ENCODE measurements at places on chromosomes 6 and 20.

DNA sequence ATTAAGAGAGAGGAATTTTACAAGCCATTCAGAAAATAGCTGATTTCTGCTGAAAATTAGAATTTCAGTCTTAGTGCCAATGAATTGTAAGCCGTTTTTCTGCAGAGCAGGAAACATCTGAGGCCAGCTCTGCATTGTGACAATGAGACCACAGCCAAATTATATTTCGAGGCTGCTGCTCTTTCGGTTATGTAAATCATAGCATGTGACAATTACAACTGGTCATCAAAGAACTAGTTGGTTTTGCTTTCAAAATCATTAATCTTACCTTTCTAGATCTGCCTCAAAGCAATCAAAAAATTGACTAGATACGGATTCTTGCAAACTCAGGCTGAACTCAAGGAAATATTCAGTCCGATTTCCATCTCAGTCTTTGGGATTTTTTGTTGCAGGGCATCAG is 33.4 kb upstream of the INSM1 start:
- no peak for DNase-seq

DNA sequence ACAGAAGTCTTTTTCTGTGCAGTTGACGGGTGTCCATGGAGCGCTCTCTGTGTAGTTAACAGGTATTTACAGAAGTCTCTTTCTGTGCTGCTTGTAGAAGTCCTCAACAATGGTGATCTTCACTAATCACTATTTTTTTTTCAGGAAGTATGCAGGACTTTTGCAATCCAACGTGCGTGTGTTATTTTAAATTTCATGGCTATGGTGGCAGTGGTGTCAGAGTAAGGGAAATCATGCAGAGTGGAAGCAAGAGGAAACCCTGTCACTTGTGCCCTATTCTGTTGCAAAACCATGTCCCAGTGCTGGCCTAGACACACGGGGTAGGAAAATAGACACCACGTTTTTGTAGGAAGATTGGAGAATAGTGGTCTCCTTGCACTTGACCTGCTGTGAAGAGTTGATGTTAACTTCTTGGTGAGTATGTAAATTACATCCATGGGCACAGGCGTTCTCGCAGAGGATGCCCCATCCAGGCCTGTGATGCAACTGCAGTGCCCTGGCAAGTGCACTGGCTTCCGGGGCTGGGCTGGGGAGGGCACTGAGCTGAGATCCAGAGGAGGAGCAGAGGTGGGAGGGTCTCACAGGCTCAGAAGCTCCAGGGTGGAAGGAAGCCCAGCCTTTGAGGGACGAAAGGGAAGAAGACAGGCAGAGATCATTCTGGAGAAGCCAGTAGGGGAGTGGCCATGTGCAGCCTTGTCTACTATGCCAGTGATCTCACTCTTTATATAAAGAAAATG is 146.5 kb downstream of the SYCP2 start:
- DNase-seq: no peak

DNA sequence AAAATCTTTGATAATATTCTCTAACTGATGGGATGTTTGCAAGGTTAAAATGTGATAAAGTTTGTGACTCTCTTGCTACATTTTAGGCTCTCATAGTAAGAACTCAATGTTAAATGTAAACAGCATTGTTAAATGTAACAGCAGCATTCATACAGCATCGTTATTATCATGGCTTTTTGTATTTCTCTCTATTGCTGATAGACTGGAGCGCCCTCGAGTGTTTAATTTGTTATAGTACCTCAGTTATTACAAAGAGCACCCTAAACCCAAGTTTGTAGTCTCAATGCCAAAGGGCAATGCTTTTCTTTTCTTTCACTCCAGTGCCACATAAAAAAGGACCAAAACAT is 14.9 kb upstream of the TTPAL start:
- DNase-seq: peak; percentile 19

DNA sequence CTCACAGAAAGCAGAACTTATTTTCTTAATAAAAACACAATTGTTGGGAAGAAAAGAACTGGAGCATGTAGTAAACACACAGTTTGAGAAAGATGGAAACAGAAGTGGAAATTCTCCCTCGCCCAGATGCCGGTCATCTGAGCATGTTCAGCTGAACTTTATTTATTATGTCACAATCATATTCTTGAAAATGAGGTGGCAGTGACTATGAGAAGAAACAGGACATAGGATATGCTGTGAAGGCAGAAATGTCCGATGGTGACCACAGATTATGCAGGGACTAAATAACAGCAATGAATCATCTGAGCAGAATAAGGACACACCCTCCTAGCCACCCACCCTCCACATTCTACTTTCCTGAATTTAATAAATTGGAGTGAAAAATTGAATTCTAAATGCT is 425.3 kb upstream of the NOX3 start:
- DNase-seq: no peak

GRCh38 chr6:162090734-162091133 is 636.8 kb downstream of the PRKN start:
- DNase-seq: no peak

GRCh38 chr6:142737368-142738034 is 207.5 kb downstream of the HIVEP2 start:
- no peak for DNase-seq

DNA sequence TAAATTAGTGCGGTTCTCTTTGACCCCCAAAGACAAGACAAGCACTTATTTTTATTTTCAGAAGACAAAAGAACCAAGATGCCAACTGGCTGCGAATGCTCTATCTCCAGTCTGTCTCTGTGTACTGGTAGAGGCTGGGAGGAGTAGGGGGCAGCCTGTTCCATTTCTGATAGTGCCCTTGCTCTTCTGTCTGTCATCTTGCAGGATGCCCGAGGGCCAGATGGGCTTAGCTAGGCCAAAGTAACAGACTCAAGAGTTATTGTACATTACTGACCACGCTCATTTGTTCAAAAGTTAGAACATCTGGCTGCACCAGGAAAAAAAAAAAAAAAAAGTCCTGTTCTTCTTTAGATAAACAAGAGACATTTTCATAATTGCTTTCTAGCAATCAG is 198.1 kb upstream of the UST start:
- no peak for DNase-seq

GRCh38 chr6:34243901-34244884 is 4.6 kb downstream of the SMIM29 start:
- no peak for DNase-seq

DNA sequence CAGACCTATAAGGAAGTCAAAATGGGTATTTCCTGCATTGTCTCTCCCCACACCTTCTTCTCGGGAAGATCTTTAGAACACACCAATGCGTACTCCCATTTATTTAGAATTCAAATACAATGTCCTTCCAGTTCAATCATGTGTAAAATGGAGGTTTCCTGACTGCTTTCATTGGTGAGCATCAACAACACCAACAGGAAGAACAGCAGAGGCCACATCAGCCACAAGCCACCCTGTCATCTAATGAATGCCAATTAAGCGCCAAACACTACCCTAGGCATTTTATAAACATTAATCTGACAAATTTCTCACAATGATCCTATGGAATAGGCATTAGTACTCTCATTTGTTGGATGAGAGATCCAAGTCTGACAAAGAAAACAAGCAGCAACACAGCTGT is 68.4 kb upstream of the SMLR1 start:
- DNase-seq: no peak

DNA sequence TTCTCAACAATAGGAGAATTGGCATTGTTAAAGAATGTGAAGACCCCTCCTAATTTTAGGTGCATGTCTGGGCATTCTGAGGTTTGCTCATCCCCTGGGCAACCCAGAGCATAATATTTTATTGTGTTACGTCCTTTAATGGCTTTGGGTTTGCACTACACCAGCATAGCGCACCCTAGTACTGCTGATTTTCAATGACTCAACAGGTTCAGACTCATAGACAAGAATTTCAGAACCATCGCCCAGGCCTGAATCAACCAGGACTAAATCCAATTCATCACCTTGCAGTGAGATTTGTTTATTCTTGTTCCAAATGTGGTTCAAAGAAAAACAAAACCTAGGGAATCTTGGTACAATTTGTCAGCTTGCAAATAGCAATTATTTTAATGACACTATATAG is 137.8 kb upstream of the PHACTR1 start:
- DNase-seq: no peak

DNA sequence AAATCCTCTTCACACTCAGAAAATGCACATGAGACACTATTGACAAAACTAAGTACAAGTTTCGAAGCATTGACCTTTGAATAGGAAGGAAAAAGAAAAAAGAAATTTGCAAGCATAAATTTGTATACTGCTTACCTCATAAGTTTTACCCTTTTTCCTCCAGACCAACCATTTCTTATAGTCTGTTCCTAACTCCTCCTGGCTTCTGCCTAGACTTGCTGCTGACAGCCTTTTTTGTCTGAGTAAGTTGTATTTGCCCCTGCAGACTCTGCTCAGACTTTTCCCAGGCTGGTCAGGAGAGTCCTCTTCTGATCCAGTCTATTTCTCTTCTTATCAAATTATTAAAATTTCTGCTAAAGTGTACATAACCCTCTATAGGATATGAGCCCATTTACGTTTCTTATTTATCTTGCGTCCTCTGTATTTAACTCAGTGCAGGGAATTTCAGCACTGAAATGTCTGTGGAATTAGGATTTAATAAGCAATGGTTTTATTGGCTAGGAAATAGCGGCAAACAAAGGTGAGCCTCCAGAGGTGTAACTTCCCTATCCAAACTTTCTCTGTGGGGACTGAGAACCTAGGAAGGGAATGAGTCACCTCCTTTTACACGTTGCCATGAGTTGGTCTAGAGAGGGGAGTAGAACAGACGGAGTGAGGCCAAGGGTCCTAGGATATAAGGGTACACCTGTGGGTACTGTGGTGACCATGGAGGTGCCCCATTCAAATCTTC is 207.1 kb upstream of the MARCKS start:
- no peak for DNase-seq

DNA sequence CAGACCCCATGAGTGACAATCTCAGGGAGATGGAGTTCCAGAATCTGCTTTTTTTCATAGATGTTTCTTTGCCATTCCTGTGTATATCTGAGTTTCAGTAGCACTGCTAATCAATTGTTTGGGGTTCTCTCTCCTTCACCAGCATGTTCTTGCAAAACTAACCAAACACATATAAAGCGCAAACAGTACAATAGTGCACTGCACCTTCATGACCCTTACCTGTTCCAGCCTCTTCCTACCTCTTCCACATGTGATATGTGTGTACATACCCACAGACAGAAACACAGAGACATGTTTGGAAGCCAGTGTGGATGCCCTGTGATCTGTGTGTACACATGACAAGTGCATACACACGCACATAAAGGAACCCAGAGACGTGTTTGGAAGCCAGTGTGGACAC is 1.8 kb upstream of the CEP43 start:
- DNase-seq: no peak

DNA sequence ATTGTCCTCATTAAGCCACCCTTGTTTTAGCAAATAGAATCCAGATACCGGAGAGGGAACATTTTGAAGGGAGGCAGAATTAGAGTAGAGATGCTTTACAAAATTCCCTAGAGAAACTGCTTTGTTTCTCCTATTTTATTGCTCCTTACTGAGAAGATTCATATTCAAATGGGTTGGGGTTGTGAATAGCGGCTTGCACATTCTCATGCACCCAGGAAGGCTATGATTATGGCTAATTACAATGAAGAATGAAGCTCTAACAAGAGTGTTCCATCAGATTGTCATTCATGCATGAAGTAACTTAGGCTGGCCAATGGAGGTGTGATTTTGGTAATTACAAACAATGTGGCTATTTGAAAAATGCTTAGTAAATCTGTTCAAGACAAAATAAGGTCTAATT is 129.6 kb downstream of the PACRG start:
- DNase-seq: no peak

GRCh38 chr6:30635834-30636233 is 9.2 kb downstream of the ATAT1 start:
- DNase-seq: no peak

DNA sequence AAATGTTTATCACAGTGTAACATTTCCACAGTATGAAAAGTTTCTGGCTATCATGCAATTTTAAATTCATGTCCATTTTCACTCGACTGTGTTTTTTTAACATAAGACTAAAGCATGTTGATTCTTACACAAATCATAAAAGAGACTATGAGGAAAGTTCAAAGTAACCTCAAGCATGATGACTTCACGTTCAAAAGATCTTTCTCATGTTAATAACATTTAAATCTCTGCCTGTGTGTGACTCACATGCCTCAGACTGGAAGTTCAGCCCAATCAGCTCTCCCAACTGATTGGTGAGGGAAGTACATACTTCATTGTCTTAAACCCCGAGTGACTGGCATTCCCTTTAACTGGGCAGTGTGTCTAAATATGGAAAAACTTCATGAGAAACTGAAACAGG is 37.4 kb downstream of the ATXN1 start:
- DNase-seq: no peak

DNA sequence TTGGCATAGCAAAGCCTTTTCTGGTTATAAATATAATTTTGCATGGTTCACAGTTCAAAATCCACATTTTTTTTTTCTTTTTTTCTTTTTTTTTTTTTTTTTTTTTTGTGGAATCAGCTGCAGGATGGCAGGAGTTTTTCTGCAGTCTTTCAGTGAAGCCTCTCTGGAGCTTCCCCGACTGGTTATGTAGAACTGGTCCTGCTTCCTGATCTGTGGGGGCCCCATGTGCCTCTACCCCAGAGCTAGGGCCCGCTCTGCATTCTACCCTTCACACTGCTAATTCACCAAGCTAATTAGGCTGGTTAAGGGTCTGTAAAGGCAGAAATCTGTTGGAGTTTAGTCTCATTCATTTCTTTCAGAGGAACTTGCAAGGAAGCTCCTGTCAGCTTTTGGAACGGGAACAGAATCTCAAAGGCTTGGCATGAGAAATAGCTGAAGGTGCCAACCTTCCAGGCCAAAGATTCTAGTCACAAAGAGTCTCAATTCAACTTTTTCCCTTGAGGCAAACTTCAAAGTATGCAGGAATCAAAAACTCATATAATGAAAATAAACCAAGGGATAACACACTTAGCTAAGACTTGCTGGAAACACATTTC is 45.5 kb downstream of the HMGN3 start:
- no peak for DNase-seq

DNA sequence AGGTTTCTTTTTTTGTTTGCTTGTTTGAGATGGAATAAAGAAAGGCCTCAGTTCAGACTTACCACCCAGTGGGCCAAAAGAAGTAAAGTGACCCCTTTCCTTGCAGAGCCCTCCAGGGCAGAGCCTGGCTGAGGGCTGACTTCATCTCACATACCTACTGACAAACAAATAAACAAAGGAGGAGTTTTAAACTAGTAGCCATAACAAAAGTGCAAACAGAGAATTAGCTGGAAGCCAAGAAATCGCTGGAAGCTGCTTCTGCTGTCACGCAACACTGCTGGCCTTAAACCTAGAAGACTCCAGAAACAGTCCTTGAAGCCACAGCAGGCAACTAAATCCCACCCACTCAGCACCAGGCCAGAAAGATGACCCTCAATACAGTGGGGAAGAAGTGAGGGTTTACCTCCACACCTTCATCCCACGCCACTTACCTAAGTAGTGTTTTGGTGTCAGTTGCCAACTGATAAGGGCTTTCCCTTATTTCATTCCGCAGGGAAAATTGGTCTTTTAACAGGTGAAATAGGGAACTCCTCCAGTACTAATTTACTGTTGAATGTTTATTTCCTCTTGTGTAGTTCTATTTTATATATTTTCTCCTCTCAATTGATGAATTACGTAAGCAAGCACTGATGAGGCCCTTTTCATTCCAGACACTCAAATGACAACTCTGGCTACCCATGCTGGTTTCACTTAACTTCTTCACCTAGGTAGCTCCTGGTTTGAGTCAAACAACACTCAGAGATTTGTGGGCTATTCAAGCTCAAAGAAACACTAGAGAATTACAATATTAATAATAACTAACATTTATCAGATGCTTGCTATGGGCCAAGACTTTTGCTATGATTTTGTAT is 46.2 kb downstream of the EDN1 start:
- no peak for DNase-seq

- no peak for DNase-seq
Measured at GRCh38 chr6:33236852-33237251, 28.6 kb downstream of the RING1 start.

All from endothelial cell (in vitro differentiated cells).